Stimulated activated CD8-positive, alpha-beta memory T cell treated with anti-CD3 and anti-CD28 coated beads, Interleukin-15, amount 100 ng/mL, for 4 hours (primary cell): ENCODE measurements at places on chromosomes 16 and 17.

- DNase-seq: no peak
These were observed 122.4 kb upstream of the TMEM97 start for GRCh38 chr17:28196636-28197035.

DNA sequence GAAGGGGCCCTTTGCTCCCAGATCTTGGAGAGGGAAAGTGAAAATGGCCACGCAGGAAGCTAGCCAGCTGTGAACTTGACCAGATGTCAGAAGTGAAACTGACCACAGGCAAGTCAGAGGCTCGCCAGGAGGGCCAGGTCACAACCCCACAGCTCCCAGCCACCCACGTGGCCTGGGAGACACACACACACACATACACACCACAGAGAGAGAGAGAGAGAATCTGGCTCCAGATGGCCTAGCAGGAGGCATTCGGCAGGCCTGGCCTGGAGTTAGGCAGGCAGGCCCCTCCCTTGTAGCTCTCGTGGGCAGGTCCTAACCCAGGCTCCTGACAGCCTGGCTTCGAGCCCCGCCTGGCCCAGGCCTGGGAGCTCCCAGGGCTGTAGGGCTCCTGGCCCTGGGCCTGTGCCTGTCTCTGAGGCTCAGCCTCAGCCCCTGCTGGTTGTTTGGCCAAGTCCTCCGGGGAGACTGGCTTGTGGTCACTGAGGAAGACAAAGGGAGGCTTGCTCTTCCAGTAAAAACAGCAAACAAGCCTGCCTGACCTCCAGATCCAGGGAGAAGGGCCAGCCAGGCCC, 20.2 kb downstream of the NGFR start:
- DNase-seq: no peak

DNA sequence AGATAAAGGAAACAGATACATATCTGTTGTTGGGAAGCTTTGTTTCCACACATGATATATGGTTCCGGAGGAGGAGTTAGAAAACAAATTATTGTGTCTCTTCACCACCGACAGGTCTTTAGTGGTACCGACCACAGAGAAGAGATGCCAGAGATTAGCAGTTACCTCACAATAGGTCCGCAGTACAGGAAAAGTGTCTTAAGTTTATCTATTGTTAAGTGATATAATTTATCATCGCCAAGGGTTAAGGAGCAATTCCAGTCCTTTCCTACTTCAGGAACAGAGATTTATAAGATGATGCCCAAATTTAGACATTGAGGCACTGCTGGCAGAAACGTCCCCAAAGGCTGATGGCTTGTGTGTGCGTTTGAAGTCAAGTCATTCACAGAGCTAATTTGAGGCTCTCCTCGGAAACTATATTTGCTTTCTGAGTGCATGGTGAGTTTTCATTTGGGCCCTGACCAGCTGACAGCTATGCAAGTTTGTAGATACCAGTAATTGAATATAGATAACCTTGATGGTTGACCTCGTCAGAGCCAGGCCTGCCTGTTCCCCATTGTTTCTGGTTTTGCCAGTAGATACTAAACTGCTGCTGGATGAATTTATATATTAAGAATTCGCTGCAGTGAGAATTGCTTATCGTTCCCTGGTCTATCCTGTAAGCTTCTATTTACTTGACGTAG, 196.4 kb upstream of the IRX3 start:
- no peak for DNase-seq

GRCh38 chr16:11542069-11542744, 44.5 kb downstream of the LITAF start:
- no peak for DNase-seq

DNA sequence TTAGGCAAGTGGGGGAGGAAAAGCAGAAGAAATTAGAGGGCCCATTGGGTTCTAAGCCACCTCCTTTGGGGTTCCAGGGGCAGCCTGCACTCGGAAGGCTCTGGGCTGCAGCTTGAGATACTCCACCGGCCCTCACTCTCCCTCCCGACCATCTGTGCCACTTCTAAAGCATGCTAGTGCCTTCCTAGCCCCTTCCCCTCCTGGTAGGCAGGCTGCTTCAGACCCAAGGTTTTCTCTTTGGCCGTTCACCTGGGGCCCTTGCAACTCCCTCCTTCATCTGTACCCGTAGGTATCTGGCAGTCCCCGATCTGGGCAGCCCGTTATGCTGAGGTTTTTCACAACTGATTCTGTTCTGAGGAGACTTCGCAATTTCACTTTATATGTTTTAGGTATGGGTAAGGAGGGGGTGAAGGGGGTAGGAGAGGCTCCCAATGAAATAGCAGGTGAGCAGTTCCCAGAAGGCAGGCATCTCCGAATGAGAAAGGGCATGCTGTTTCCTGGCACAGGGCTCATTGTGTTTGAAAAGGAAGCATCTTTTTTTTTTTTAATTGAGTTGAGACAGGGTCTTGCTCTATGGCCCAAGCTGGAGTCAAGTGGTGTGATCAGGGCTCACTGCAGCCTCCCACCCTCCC, 98.7 kb downstream of the RAB11FIP4 start:
- no peak for DNase-seq
